ENCODE measurements at places on chromosomes 1 and 21.

DNA sequence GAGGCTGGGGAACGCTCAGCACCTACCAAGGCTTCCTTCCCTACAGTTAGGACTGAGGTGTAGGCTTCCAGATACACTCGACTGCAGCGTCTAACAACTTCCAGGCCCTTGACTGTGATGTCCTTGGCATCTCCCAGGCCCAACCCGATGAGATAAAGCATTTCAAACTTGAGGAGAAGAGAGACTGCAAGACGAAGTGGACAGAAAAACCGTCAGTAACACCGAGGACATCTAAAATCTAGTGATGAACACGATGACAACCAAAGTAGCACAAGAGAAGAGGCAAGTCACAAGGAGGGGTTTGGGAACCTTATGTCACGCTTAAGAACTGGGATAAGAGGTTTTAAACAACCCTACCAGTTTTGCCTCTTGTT is 314 bp downstream of the DPH5 start:
- DNase-seq, result peak; percentile 14

DNA sequence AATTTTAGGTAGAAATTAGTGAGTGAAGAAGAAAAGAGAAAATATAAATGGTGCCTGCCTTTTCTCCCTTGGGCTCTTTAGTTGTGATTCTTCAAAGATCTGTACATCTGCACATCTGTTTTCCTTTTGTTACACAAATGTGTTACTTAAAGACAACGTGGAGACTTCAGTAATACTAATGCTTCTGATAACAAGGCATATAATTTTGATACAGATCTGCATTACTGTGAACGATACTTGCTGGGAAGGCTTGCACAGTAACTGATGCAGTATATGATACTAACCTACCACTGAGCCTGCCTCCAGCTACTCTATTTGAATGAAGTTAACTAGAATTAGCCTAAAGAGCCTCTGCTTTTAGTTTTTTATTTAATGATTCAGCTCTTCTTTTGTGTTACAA is 244.6 kb downstream of the COL11A1 start:
- no peak for DNase-seq

- no peak for DNase-seq
Observed at GRCh38 chr1:200737647-200738291, 924 bp upstream of the CAMSAP2 start.

DNA sequence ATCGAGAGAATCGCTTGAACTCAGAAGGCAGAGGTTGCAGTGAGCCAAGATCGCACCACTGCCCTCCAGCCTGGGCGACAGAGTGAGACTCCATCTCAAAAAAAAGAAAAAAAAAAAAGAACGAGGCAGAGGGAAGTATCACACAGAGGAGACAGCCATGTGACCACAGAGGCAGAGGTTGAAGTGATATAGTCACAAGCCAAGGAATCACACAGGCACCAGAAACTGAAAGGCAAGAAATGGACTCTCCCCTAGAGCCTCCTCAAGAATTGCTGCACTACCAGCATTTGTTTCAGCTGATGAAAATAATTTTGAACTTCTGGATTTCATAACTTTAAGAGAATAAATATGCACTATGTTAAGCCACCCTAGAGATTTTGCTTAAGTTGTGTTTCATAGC is 459.6 kb downstream of the PTPRC start:
- DNase-seq, result no peak

DNA sequence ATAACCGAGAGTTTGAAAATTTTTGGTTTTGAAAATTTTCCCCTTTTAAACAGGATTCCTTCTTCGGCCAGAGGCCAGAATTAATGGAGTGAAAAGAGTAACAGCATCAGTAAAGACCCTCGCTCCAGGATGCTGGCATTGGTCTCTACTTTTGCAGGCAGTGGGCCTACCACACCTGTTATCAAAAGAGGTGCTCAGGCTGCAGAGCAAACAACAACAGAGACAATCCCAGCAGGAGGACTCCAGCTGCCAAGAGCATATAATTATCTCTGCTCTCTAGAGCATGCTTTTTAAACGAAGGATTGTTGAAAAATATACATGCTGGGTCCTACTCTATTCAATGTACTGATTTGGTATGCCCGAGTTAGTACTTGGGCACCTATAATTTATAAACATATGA is 1048.5 kb downstream of the PLA2G4A start:
- DNase-seq, result no peak

- no peak for DNase-seq
Observed at GRCh38 chr1:93608187-93609109, 73.2 kb downstream of the BCAR3 start.

GRCh38 chr1:174892016-174892415 is 107.7 kb upstream of the CACYBP start:
- no peak for DNase-seq

GRCh38 chr1:226738995-226739695 is at the start of gene ITPKB:
Gene ITPKB, minus strand, starts transcription at chr1:226739282. Its CDS starts 1,824 bp downstream, at chr1:226737458.
- DNase-seq, result peak; percentile 91

DNA sequence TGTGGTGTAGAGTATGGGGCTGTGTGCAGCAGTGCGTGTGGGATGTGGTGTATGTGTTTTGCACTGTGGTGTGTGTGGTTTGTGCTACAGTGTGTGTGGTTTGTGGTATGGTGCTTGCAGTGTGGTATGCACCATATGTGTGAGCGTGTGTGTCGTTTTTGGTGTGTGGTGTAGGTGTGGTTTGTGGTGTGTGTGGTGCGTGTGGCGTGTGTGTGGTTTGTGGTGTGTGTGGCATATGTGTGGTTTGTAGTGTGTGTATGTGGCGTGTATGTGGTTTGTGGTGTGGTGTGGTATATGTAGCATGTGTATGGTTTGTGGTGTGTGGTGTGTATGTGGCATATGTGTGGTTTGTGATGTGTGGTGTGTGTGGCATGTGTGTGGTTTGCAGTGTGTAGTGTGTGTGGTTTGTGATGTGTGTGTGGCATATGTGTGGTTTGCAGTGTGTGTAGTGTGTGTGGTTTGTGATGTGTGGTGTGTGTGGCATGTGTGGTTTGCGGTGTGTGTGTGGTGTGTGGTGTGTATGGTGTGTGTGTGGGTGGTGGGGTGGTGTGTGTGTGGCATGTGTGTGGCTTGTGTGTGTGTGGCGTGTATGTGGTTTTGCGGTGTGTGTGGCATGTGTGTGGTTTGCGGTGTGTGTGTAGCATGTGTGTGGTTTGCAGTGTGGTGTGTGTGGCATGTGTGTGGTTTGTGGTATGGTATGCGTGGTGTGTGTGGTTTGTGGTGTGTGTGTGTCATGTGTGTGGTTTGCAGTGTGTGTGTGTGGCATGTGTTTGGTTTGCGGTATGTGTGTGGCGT is 53.5 kb upstream of the TRAPPC10 start:
- no peak for DNase-seq

DNA sequence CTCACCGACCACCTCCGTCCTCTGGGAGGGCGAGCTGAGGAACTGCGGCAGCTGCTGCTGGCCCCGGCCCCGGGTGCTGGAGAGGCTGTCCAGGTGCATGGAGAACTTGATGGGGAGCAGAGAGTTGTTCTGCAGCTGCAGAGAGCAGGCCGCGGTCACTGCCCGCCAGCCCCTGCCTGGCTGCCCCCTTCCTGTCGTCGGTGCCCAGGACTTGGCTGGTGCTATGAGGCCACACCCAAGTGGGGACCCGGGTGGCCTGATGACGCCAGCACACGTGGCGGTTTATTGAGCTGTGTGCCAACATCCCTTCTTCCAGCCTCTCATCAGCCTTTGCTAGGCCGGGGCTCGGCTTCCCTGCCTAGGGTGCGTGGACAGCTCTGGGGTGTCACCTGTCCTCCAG is 5.3 kb upstream of the TMEM52 start:
- DNase-seq, result no peak

DNA sequence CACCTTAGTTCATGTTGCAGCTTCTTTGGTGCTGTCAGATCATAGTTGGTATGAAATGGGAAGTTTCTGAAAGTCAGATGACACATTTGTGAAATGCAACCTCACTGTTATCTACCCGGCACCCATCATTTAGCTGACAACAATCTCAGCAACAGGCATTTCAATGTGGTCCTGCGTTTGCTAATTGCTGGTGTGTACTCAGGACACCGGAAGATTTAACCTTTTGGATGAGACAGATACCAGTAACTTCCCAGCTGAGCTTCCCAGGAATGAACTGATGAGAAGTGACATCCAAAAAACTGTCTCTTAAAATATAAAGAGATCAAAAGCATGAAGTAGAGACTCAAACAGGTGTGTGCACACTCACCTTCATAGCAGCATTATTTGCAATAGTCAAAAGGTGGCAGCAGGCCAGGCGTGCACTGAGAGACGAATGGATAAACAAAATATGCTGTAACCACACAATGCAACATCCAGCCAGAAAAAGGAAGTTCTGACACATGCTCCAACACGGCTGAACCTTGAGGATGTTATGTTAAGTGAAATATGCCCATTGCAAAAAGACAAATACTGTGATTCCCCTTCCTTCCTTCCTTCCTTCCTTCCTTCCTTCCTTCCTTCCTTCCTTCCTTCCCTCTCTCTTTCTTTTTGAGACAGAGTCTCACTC is 7.9 kb upstream of the CLDN14 start:
- no peak for DNase-seq

DNA sequence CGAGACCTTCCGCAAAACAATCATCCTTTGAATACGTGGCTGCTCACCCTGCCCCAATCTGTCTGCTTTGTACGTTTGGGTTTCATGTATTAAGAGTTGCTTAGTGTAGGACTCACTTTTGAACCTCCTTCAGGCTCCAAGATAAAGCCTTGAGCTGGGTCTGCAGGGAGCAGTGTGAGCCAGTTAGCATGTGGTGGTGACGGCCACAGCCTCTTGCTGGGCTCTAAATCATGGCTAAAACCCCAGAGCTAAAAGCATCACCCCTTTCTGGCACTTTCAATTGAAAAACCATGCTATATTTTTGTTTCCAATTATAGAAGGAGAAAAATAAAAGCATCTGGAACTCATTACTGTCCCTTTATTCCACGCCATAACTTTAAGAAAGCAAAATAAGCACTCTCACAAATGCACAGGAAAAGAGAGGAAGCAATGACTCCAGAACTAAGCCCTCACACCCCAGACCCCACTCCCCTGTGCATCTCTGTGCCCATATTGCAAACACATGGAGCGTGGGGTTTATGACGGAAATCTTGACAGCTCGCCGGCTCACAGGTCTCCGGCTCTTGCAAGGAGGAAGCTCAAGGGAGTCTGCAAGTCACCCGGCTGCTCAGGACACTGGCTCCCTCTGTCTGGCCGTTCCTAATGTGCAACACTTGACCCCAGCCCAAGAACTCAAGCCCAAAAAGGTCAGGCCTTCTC is 135.5 kb downstream of the MIS18A start:
- no peak for DNase-seq

DNA sequence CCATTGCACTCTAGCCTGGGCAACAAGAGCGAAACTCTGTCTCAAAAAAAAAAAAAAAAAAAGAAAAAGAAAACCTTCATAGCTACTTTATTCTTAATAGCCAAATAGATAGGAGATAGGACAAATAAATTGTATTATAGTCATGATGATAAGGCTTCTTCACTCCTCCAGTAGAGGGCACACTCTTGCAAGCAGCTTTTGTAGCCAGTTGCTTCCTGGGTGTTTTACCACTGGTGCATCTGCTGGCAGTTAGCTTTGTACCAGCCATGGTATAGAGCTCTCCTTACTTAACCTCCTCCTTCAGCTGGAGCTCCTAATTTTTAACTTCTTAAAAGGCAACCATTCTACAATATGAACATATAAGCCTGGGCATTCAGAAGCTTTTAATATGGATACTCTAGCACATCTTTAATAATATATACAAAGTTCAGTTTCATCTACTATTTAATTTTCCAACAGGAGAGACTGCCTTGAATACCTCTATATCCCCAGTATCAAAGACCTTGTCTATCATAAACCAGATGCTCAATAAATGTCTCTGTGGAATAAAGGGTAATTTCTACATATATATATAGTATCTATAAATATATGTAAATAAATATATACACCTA is 35.8 kb downstream of the EVI5 start:
- peak; percentile 4 for DNase-seq

- DNase-seq, result no peak
Observed at GRCh38 chr21:16993416-16994038, 519.3 kb upstream of the CXADR start.

GRCh38 chr21:31546443-31547170 is 112.9 kb upstream of the SOD1 start:
- no peak for DNase-seq

DNA sequence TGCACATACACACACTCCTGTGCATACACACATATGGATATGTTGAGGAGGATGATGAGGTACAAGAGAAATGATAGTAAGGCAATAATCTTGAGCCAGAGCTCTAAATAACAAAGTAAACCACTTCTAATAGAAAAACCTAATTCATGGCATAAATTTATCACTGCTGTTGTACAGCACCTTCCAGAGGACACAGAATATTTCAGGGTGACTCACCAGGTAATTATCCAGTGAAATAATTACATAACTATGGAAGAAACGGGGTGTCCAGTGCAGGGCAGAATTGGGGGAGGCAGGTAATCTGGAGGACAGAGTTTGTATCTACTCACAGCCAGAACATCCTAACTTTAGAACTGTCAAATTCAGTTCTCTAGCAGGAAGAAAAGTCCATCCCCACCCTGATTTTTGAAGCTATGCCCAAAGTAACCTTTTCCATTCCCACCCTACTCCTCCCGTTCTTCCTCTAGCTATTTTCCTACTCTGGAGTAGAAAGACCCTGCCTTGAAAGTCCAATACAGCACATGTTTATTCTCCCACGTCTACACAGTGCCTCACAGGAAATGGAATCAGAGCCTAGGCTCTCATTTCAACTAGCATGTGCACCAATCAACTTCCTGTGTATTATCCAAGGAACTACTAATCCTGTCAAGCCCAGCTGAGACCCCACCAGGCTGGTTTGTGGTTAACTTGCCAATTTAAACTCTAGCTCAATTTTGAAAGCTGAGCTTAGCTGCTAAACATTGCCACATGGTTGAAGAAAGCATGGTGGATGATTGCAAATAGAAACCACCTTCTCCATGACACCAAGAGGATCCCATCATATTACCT is 96.6 kb downstream of the PTPN14 start:
- DNase-seq, result no peak

DNA sequence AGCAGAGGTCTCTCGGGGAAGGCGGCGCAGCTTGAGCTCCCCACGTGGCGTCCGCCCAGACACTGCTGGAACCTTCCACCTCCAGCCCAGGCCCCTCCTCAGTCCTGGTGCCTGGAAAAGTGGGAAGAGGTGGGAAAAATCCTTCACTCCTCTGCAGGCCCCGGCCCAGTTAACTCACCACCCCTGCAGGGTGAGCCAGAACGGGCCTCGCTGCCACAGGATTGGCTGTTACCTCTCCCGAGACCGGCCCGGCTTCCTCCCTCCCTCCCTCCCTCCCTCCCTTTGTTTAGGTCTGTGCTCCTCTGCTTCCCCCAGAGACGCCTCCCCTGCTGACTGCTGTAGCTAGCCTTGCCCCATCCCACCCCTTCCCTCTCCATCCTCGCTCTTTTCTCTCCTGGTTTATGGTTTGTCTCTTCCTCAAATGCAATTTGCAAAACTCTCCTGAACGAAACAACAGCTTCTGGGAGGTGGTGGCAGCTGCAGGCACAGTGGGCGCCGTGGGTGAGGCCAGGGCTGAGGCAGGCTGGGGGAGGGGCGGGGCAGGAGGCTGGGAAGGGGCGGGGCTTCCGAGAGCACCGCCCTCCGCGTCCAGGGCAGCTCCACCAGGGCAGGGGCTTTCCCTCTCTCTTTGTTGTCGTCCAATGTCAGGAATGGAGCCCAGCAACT is 6.5 kb downstream of the CAPN9 start:
- peak; percentile 61 for DNase-seq

Data from CD4-positive, alpha-beta T cell (primary cell).